ENCODE measurements at places on chromosomes 3 and 15. TPM values are rescaled to one million over a fixed set of nuclear protein-coding genes. Genes with fewer than 3 reads are reported as not detected.

- no peak for DNase-seq
These were observed 48.3 kb downstream of the SERPINI1 start for GRCh38 chr3:167783781-167784180.

- no peak for DNase-seq
These were observed 214.6 kb downstream of the KCNAB1 start for GRCh38 chr3:156334841-156335545.

GRCh38 chr3:49703443-49703927 lies 14.1 kb downstream of the RNF123 start:
- DNase-seq: no peak

GRCh38 chr3:115071601-115072000 lies 75.5 kb downstream of the ZBTB20 start:
- no peak for DNase-seq

GRCh38 chr15:61050844-61051568 lies 178.1 kb downstream of the RORA start:
- DNase-seq: no peak

The PCSK6 gene
- total RNA-seq: 2.1 TPM

The RARB gene
- total RNA-seq: not detected
